ENCODE measurements at places on chromosomes 1 and 21.
A peak's percentile ranks its signal among the peaks of the same experiment; 100 is the strongest.

GRCh38 chr1:76210160-76210559, 135.6 kb downstream of the ST6GALNAC3 start:
- DNase-seq = no peak

- DNase-seq = no peak
Observed at GRCh38 chr1:103283371-103283770, 175.0 kb upstream of the COL11A1 start.

DNA sequence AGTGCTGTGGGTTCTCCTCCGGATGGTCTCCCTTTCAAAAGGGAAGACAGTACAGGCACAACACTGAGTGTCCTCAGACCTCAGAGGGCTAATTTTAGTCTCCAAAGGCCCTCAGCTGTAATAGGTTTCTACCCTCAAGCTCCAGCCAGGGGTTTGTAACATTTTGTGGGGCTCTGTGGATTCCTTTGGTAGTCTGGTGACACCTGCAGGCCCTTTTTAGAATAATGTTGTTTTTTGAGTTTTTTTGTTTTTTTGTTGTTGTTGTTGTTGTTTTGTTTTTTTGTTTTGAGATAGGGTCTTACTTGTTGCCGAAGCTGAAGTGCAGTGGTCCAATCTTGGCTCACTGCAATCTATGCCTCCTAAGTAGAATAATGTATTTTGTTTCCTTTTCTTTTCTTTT, 15.0 kb upstream of the TMEM201 start:
- DNase-seq = no peak

DNA sequence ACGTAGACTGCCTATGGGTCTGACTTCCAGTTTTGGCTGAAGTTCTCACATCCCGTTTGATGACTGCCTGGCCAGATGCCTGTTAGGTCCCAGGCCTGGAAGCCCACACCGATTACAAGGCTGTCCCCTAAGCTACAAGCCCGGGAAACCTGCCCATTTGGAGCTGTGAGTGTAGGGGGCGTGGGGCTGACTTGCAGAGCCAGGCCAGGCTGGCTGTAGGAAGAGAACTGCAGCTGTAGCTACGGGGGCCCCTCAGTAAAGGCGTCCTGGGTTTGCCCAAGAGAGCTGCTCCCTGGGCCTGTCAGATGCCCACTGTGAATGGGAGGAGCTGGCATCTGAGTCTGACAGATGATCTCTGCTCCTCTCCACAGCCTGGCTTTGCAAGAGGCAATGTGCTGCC, 199.7 kb downstream of the CAMTA1 start:
- no peak for DNase-seq

DNA sequence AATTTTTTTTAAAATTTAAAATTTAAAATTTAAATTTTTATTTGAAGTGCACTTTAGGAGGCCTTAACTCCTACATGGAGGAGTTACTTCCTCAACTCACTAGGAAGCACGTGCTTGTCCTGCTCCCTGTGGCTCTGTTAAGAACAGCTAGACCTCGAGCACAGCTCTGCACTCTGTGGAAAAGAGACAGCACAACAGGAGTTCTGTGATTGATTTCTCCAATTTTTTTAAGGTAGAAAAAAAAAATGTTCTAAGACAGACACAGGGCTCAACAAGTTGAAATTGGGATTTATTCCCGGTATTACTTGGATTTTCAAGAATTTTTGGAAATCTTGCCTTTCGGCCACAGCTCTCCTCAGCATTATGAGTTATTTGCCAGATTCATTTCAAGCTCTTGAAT, 356.6 kb upstream of the LYPLAL1 start:
- DNase-seq = no peak

DNA sequence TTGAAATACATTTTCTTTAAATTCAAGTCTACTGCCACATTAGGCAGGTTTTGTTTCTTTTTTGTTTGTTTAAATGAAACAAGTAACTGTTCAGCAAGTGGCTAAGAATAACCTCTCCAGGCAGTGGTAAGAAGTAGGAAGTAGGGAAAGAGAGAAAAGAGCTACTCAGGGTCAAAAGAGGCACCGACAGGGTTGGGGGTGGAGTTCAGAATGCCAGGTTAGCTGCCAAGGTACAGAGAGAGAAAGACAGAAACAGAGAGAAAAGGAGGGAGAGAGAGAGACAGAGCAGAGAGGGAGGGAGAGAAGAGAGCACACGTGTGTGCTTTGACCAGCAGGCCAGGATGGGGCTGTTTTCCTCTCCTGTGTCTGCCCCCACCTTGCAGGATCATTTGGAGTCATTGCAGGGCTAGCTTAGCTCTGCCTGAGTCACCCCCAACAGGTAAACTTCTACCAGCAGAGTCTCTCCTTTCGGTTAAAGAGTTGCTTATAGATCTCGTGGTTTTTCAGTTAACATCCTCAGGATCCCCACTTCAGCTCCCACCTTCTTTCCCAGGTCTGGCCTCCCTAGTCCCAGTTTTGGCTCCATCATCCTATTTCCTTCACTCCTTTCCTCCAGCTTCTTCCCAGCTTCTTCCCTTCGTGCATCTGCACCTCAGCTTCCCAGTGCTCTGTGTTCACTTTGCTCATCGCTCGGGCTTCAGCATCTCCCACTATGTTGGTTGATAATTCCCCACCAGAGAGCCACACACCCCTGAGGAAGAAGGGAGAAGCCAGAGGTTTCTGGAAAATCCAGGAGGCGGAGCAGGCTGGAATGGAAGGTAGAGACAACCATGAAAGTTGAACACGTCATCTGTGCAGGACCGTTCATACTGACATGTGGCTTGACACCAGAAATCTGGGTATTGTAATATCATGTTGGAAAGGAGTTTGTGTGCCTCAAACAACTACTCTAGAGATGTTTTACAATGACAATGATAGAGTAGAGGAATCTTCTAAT, 21.8 kb upstream of the RAB4A start:
- DNase-seq = no peak

- no peak for DNase-seq
Observed at GRCh38 chr1:51948491-51948915, 42.0 kb downstream of the RAB3B start.

GRCh38 chr1:204265665-204266064, 51.9 kb upstream of the GOLT1A start:
- DNase-seq = no peak

DNA sequence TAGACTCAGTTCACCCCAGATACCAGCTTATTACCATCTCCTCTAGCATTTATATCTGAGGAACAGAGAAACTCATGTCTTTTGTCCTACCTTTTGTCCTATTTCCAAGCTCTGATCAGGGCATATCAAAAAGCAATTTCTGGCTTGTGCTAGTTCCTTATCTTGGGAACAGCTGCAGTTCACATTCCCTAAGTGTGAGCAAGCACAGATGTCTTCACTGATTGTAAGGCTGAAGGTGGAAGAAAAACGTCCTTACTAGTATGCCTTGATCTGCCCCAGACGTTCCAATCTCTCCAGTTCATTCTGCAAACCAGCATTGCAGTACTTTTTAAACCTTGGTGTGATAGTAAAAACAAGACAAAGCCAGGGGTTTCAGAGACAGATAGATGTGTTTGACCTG, 139.8 kb downstream of the NCAM2 start:
- no peak for DNase-seq

GRCh38 chr21:33441489-33442477, 38.0 kb downstream of the TMEM50B start:
- peak; percentile 17 for DNase-seq

DNA sequence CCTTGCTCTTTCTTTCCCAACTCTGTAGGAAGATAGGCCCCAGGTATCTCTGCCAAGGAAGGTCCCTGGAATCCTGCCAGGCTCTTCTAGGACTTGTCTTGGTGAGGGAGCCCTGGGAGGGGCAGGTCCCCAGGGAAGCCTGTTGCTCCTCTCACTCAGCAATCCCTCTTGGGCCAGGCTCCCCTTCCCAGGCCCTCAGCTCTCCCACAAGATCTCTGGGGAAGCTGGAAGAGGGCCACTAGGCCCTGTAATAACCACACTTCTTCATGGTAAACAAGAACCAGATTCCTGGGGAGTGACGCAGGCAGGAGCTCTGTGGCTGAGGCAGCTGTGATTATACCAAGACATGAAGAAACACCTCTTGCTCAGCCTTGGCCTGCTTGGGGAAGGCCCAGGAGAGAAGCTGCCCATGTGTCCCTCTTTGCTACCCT, 9.9 kb upstream of the MAPKAPK2 start:
- peak; percentile 98 for DNase-seq

- DNase-seq = no peak
Observed at GRCh38 chr1:193437785-193438184, 251.4 kb upstream of the B3GALT2 start.

DNA sequence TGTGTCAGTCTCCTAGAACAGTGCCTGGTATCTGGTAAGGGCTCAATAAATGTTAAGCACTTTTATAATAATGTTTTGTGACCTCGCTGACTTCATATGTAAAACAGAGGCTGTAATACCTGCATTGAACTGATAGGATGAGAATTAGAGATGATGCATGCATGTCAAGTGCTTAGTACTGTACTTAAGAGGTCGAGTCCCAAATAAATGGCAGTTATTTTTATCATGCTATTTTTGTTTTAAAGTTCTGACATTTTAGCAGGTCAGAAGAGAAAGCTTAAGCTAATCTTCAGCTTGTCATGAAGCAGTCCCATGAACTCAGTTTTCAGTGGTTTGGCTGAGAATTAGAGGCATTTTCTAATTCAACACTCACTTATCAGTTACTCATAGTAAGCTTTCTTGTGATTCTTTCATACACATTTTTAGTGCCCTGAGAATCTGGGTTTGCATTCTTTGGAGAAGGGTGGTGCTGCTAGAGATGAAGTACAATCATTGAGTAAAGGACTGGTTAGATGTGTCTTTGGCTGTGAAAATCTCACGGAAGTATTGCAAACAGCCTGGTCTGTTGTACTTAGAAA, 75.7 kb upstream of the RAVER2 start:
- no peak for DNase-seq

DNA sequence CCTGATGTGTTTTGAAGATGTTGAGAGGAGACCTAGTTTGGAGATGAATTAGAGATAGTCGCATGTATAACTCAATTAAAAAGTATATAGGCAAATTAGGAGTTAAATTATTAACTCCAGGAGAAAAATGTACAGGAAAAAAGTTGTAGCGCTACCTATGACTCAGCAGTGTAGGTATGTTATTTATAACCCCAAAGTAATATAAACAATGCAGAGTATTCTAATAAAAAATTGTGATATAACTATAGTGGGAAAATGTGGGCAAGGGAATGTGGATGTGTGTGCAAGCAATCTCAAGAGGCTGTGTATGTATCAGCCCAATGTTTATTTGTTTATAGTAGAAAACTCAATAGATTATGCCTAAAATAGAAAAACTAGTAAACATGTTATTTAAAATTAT, 144.5 kb downstream of the BRINP2 start:
- no peak for DNase-seq

DNA sequence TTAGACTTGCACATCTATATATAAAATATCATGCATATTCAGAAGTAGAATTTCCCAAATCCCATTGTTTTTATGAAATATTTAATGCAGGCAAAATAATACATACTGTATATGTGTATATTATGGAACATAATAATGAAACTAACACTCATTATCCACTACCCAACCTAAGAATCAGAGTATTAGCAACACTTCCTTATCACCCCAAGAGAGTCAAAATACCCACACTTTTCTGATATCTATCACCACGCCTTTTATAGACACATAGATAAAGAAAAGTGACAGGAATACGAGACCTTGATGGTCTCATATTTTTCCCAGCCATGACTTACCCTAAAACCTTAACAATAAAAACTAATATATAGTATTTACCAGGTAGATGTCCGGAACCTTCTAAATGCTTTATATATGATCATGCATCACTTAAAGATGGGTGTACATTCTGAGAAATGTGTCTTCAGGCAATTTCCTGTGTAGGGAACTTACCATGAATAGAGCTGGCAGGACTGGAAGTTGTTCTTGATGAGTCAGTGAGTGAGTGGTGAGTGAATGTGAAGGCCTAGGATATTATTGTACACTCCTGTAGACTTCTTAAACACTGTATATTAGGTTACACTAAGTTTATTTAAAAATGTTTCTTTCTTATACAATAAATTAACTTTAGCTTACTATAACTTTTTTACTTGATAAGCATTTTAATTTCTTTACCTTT, 45.5 kb downstream of the TNFSF4 start:
- peak; percentile 53 for DNase-seq

GRCh38 chr1:53637511-53638359, 101.2 kb downstream of the GLIS1 start:
- DNase-seq = no peak

DNA sequence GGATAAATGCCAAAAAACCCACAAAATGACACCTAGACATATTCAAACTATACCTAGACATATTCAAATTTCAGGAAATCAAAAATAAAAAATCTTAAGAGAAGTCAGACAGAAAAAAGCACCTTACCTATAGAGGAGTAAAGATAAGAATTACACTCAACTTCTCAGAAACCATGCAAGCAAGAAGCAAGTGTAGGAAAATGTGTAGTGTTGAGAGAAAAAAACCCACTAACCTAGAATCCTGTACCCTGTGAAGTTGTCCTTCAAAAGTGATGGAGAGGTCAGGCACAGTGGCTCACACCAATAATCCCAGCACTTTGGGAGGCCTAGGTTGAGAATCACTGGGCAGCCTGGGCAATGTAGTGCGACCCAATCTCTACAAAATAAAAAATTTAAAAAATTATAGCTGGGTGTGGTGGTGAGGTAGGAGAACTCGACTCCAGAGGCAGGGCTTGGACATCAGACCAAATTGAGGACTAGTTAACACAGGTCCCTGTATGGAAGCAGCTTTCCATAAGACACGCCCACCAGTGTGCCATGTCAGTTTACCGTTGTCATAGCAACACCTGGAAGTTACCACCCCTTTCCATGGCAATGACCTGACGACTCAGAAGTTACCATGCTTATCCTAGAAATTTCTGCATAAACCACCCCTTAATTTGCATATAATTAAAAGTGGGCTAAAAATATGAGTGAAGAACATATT, 20.7 kb downstream of the PDIK1L start:
- no peak for DNase-seq
